D721Med (cell line): ENCODE measurements at places on chromosomes 11 and 22.
A peak's percentile ranks its signal among the peaks of the same experiment; 100 is the strongest.

GRCh38 chr11:119816660-119817059, 87.7 kb upstream of the NECTIN1 start:
- DNase-seq = no peak

DNA sequence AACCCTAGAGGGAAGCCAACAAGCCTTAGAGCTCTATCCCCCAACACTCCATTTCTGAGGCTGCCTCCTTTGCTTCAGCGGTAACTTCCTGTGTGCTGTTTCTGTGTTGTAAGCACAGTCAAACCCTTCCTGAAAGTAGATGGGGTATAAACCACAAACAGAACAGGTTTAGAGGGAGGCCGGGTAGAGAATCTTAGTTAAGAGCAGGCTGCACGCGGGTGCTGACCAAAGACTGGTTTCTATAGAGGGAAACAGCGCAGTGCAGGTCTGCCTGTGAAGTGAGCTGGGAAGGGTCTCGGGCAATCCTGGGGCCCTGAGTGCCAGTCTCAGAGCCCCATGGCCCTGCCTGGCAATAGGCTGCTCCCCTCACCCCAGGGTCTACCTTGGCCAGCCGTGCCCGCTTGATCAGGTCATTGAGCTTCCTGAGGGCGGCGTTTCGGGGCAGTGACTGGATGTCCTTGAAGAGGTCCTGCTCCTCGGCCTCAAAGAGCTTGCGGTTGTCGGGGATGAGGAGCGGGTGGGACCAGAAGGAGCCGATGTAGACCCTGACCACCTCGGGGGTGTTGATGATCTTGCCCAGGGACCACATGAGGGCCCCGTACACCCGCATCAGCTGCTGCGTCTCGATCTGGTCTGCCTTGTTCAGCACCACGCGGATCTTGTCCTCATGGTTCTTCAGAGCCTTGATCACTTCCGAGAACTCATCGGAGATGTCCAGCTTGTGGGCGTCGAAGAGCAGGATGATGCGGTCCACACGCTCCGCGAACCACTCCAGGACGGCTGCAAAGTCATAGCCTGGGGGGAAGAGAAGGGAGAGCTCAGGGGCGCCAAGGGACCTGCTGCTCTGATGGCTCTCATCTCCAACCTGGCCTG, 15.3 kb upstream of the CDC42BPG start:
- DNase-seq = no peak

GRCh38 chr11:64872790-64873488, 5.5 kb downstream of the EHD1 start:
- DNase-seq = no peak

DNA sequence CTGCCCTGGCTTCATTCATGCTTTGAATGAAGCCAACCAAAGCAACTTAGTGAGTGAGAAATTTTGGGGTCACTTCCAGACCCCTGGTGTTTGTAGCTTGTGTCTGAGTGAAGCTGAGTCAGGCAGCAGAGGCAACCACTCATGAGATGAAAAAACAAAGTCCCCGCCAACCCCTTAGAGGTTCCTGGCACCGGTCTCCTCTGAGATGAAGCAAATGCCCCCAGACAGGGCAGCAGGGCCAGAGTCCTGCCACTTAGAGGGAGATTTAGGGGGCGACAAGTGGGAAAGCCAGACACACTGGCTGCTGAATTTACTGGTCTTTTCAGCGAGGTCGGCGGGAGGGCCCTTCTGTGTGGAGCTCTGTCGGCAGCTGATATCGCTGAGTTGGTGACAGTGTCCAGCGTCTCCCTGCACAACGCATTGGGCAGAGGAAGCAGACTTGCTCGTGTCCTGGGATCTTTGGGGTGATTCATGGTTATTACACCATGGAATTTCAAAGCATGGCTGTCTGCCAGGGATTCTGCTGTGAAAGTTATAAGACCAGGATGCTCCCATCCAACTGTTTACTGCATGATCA, 482.6 kb downstream of the MIAT start:
- no peak for DNase-seq

DNA sequence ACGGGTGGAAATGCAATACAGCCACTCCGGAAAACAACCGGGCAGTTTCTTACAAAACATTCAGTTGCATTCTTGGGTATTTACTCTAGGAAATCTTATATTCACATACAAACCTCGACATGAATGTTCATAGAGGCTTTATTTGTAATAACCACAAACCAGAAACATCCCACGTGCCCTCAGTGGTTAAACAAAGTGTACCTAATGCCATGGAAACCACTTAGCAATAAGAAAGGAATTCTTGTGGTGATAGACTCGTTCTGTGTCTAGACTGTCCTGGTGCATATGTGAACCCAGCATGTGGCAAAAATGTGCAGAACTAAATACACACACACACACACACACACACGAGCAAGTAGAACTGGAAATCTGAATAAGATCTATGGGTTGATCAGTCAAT, 1073.3 kb downstream of the TBC1D22A start:
- DNase-seq = no peak

- no peak for DNase-seq
These were observed 6.3 kb downstream of the MS4A12 start for GRCh38 chr11:60498853-60499252.

GRCh38 chr22:20741634-20742581, 32.0 kb upstream of the SERPIND1 start:
- peak; percentile 63 for DNase-seq

- DNase-seq = no peak
These were observed 11.9 kb downstream of the SCARF2 start for GRCh38 chr22:20425566-20426258.

- DNase-seq = no peak
These were observed 15.9 kb downstream of the FBLN1 start for GRCh38 chr22:45518580-45518991.

DNA sequence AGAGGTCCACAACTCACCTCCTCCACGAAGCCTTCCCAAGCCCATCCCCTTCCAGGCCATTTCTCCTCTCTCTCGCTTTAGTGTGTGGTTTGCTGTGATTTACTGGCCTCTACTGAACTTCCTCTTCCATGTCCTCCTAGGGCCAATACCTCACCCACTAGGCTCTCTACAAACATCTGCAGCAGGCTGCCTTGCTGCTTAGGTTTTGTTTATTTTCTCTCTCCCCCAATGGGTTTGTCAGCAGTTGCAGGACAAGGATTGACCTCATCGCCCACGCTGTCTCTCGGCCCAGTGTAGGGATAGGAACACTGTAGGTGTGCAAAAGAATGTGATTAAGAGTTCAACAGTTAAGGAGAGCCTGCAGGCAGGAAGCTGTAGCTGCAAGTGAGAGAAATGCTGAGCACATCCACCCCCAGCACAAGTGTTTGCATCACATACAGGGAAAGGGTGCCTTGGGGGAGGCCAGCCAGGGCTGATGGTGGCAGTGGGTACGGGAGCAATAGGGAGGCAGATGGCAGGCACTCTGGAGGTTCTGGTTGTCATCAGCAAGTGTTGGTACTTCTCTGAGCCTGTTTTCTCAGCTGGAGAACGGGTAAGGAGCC, 1.4 kb downstream of the PC start:
- DNase-seq = no peak

DNA sequence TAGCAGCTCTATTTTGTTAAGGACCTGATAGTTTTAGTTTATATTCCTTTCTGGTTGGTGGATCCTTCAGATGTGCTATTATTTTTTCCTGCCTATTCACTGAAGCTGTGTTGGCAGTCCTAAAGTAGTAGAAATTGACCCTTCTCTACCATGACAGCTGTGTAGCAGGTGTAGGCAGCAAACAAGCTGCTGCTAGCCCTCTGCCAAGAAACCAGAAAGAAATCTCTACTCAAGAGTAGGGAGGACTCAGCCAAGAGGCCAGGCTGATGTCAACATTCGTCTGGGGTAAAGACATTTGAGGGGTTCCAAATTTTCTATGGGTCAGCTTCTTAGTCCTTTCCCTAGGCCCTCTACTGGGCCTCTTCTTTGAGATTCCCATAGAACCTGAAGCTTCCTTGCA, 51.2 kb downstream of the CSTF3 start:
- DNase-seq = no peak

DNA sequence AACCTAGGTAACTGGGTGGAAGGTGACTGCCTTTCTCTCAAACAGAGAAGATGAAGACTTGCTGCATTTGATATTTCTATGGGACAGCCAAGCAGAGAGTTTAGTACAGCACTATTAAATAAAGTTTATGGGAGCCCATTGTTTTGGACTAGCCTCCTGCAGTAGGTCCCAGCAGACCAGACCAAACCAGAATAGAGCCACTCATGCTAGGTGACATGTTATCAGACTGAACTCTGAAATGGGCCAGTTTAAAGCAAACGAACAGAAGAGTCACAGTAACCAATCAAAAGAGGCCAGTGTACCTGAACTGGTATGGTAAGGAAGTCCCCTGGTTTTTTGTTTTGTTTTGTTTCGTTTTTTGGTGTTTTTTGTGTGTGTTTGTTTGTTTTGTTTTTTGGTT, 7.9 kb upstream of the MPZL2 start:
- DNase-seq = no peak

- no peak for DNase-seq
These were observed 17.4 kb downstream of the HPS4 start for GRCh38 chr22:26466196-26466595.

- DNase-seq = no peak
These were observed 13.4 kb upstream of the GLYAT start for GRCh38 chr11:58744988-58745704.

DNA sequence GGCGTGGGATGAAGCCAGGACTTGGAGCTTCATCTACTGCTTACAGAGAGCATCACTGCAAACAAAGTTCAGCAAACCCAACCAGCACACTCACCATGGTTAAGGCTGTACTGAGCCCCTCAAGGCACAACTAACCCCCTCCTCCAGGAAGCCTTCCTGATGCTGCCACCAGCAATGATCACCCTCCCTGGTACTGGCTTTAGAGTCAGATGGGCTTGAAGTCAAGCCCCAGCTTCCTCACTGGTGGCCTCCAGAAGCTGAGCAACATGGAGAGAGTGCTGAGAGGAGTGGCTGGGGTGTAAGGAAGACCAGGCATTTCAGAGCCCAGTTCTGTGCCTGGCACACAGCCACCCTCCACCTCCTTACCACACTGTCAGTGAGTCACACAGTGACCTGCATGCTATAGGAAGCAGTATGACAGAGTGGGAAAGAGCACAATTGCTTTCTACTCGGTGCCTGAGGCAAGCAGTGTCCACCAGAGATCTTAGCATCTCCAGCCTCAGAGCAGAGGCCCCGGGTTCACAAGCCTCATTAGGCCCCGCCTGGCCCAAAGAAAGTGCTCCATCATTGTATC, 24.7 kb upstream of the BAIAP2L2 start:
- no peak for DNase-seq

- DNase-seq = no peak
These were observed 36.3 kb downstream of the SLC5A1 start for GRCh38 chr22:32079130-32080089.

DNA sequence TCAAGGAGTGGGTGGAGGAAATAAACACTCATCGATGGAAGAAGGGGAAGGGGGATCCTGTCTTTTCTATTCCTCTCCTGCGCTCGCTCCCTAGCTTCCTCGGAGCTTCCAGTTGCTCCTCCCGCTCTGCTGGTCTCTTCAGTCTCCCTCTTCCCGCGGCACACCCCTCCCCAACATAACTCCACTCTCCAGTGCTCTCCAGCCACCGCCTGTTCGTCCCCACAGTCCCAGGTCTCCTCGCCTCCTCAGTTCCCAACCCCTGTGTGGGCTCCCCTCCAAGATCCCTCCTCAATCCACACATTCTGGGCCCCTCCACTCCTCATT, 438 bp downstream of the ZW10 start:
- DNase-seq = no peak

DNA sequence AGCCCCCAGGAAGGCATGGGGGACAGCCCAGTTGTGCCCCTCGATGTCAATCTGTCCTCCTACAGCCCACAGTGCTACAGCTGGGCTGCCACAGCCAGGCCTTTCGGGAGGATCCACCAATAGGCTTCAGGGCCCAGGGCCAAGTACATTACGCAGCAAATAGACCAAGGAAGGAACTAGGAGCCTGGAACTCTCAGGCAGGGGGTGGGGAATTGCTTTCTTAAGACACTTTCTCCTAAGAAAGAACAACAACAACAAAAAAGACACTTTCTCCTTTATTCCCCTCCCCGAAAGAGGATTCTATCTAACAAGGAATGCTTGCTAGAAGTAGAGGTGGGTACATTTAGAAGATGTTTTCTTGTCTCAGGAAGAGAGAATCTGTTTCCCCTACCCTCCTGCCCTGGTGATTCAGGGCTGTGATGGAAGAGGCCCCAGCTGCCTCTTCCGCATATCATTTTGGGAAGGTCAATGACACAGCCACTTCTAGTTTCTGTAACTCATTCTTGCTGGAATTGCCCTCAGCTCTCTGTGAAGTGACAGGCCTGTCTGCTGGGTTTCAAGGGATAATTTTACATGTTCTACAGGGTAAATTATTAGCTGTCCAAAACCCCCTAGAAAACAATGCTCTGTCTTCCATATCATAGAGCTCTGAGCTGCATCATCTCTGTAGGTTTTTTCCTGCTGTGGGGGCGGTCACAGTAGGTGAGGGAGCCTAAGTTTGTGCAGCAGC, 6.0 kb upstream of the MALAT1 start:
- no peak for DNase-seq

DNA sequence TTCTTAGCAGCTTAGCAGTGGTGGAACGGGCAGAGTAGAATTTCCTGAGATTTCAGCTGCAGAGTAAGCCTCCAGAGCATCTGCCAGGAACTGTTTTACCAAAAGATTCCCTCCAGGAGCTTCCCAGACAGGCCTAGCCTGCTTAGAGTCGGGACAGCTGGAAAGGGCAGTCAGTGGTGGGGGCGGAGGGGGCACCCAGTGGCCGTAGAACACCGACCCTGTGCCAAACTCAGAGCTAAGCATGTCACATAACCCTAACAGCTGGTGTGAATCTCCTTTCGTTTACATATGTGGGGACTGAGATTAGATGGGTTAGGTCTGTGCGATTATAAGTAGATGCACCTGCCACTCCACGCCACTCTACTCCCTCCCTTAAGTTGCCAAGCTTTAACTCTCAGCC, 80.0 kb upstream of the CRTAM start:
- no peak for DNase-seq

DNA sequence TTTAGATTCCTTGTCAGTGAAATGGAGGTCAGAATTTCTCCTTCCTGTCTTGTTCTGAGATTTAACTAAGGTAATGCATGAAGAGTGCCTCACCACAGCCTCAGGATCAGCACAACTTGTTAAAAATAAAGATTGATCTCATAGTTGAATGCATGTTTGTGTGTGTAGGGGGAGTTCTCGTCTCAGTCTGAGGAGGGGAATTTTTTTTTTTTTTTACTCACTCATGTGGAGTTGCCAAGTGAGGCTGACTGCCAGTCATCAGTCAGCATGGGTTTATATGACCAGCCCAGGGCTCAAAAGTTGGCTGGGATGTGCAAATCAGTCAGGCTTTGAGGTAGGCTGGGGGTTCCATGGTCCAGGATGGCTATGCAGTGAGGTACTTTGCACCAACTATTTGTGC, 113.2 kb downstream of the FANCF start:
- no peak for DNase-seq

GRCh38 chr11:8186429-8186828, 17.6 kb upstream of the RIC3 start:
- DNase-seq = no peak
